Left lung (tissue), 14 donors: ENCODE measurements at places on chromosomes 3 and 15. TPM values are rescaled to one million over a fixed set of nuclear protein-coding genes. Genes with fewer than 3 reads are reported as not detected.

The CD200 gene
- 6.6 TPM for total RNA-seq

The GABRR3 gene
- total RNA-seq: not detected

The CELSR3 gene
- 0.93 TPM for total RNA-seq

The PIGZ gene
- 6.3 TPM for total RNA-seq

The MYRIP gene
- total RNA-seq: 0.87 TPM

The PTX3 gene
- 5.6 TPM for total RNA-seq

The TM6SF1 gene
- total RNA-seq: 13.0 TPM

The FES gene
- total RNA-seq: 37.6 TPM

The C3orf18 gene
- total RNA-seq: 6.6 TPM

The GLDN gene
- total RNA-seq: 20.5 TPM

The SLC22A13 gene
- total RNA-seq: 0.68 TPM

DNA sequence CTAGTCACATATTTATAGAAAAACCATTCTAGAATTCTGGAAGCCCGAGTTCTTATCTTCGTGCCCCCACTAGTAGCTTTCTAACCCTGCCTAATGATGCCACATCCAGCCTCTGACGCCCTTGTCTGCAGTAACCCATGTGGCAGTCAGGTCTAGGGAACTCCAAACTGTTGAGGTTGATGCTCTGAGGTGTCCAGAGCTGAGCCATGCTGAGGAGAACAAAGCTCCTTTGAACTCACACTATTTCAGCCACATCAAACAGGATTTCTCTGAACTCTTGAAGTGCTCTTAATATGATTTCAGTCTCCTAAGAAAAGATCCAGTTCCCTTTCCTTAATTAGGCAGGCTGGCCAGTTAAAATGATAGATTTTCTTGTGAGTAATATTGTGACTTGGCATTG, 150.5 kb upstream of the ST8SIA2 start:
- H3K4me3 ChIP-seq: no peak overlapping the region
- DNase-seq: no peak
- no peak overlapping the region for H3K27ac ChIP-seq
- no peaks in the 10 kb centered on the region for H3K4me1 ChIP-seq

DNA sequence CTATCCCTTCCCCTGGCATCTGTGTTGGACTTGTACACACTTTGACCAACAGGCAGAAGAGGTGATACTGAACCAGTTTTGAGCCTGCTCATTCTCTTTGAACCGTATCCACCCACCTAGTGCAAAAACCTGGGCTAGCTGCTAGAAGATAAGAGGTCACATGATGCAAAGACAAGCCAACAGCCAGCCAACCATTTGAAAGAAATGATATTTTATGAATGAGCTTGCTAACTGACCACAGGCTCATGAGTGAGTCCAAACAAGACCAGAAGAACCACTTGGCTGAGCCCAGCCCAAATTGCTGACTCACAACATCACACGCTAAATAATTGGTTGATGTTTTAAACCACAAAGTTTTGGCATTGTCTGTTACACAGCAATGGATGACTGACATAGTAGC, 74.0 kb upstream of the CTNNB1 start:
- no peak for DNase-seq
- no peaks in the 10 kb centered on the region for H3K27me3 ChIP-seq
- H3K4me1 ChIP-seq: no peaks in the 10 kb centered on the region
- no peak overlapping the region for H3K4me3 ChIP-seq
- H3K27ac ChIP-seq: no peak overlapping the region

- no peaks in the 10 kb centered on the region for H3K4me1 ChIP-seq
- no peak for DNase-seq
- no peaks in the 10 kb centered on the region for H3K36me3 ChIP-seq
These were observed 18.3 kb upstream of the VGLL3 start for GRCh38 chr3:87009271-87009670.

DNA sequence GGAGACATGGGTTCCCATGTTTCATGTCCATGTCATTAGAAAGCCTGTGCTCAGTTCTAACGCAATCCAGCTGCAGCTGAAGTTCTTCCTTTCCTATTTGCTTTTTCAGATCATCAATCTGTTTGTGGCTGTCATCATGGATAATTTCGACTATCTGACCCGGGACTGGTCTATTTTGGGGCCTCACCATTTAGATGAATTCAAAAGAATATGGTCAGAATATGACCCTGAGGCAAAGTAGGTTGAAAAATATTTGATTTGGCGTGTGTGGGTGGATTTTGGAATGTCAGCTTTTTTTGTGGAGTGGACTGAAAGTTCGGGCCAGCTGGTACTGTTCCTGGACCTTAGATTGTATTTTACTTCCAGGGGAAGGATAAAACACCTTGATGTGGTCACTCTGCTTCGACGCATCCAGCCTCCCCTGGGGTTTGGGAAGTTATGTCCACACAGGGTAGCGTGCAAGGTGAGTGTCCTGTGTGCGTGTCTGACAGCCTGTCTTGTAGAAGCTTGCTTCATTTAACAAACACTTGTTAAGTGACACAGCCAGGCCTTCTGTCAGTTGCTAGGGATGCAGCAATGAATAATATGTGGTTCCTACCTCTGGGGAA, 69.6 kb downstream of the CHDH start:
- no peak overlapping the region for H3K27ac ChIP-seq
- H3K36me3 ChIP-seq: no peaks in the 10 kb centered on the region
- H3K4me3 ChIP-seq: no peak overlapping the region
- DNase-seq: no peak
- no peaks in the 10 kb centered on the region for H3K27me3 ChIP-seq
- H3K4me1 ChIP-seq: peaks cover 4% of the 10 kb centered on the region

- H3K4me3 ChIP-seq: no peak overlapping the region
- H3K27me3 ChIP-seq: no peaks in the 10 kb centered on the region
- no peak for DNase-seq
These were observed 18.1 kb upstream of the TP63 start for GRCh38 chr3:189613122-189613521.

- no peak overlapping the region for H3K4me3 ChIP-seq
- H3K36me3 ChIP-seq: no peaks in the 10 kb centered on the region
- no peak overlapping the region for H3K27ac ChIP-seq
- no peaks in the 10 kb centered on the region for H3K27me3 ChIP-seq
- no peaks in the 10 kb centered on the region for H3K4me1 ChIP-seq
- no peak for DNase-seq
These were observed 43.4 kb upstream of the PRTG start for GRCh38 chr15:55786341-55786740.

- H3K27me3 ChIP-seq: no peaks in the 10 kb centered on the region
- no peak overlapping the region for H3K27ac ChIP-seq
- DNase-seq: no peak
These were observed 156.7 kb upstream of the ATP11B start for GRCh38 chr3:182636646-182637045.

- H3K27me3 ChIP-seq: no peaks in the 10 kb centered on the region
- H3K36me3 ChIP-seq: no peaks in the 10 kb centered on the region
- DNase-seq: no peak
- H3K4me3 ChIP-seq: no peak overlapping the region
- no peaks in the 10 kb centered on the region for H3K4me1 ChIP-seq
- H3K27ac ChIP-seq: no peak overlapping the region
These were observed 537.8 kb upstream of the DPPA4 start for GRCh38 chr3:109874896-109875708.

- H3K4me3 ChIP-seq: no peak overlapping the region
- DNase-seq: no peak
- no peaks in the 10 kb centered on the region for H3K27me3 ChIP-seq
- no peak overlapping the region for H3K27ac ChIP-seq
- peaks cover 5% of the 10 kb centered on the region for H3K36me3 ChIP-seq
- H3K4me1 ChIP-seq: peaks cover 24% of the 10 kb centered on the region
These were observed 30.2 kb downstream of the NCK1 start for GRCh38 chr3:136891934-136892855.

GRCh38 chr3:52245322-52246263, at the start of gene PPM1M:
Gene PPM1M, plus strand, starts transcription at chr3:52245759. Its CDS starts 66 bp downstream, at chr3:52245825.
- peak within 1 kb of the TSS; percentile 66 for H3K4me3 ChIP-seq
- H3K4me1 ChIP-seq: peaks cover 70% of the 10 kb centered on the region
- peak; percentile 59 for DNase-seq
- H3K36me3 ChIP-seq: peaks cover 29% of the 10 kb centered on the region
- H3K27ac ChIP-seq: peak within 1 kb of the TSS; percentile 86

- H3K4me1 ChIP-seq: no peaks in the 10 kb centered on the region
- H3K27ac ChIP-seq: no peak overlapping the region
- H3K4me3 ChIP-seq: no peak overlapping the region
- DNase-seq: no peak
- no peaks in the 10 kb centered on the region for H3K27me3 ChIP-seq
- no peaks in the 10 kb centered on the region for H3K36me3 ChIP-seq
These were observed 498.2 kb downstream of the PYDC2 start for GRCh38 chr3:191958980-191959671.

DNA sequence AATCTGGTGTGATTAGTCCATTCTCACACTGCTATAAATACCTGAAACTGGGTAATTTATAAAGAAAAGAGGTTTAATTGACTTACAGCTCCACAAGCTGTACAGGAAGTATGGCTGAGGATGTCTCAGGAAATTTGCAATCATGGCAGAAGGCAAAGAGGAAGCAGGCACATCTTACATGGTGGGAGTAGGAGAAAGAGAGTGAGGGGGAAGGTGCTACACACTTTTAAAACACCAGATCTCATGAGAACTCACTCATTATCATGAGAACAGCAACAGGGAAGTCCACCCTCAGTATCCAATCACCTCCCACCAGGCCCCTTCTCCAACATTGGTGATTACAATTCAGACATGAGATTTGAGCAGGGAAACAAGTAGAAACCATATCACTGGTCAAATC, 24.0 kb upstream of the ACP3 start:
- peak overlapping the region; percentile 3 for H3K27ac ChIP-seq
- H3K4me1 ChIP-seq: no peaks in the 10 kb centered on the region
- DNase-seq: no peak
- no peak overlapping the region for H3K4me3 ChIP-seq
- H3K27me3 ChIP-seq: no peaks in the 10 kb centered on the region

DNA sequence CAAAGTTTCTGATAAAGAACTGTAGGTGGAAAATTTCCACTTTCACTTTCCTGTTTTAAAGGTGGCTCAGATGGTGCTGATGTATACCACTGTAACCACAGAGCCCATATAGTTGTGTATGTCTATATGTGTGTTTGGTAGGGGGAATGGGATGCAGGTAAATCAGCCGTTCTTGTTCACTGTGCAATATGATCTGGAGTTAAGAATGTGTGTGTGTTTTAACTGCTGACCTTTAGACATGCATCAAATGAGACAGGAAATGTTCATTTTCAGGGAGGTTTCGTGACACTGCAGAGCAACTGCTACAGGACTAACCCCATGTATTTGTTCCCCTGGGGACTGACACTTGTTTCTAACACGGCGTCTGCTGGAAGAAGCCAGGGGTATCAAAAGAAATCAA, 180.5 kb downstream of the TAFA4 start:
- no peak overlapping the region for H3K27ac ChIP-seq
- H3K27me3 ChIP-seq: no peaks in the 10 kb centered on the region
- no peak overlapping the region for H3K4me3 ChIP-seq
- no peak for DNase-seq
- no peaks in the 10 kb centered on the region for H3K36me3 ChIP-seq

GRCh38 chr15:32668942-32669341, 27.4 kb downstream of the SCG5 start:
- H3K27me3 ChIP-seq: no peaks in the 10 kb centered on the region
- DNase-seq: no peak
- no peak overlapping the region for H3K4me3 ChIP-seq
- no peaks in the 10 kb centered on the region for H3K4me1 ChIP-seq

DNA sequence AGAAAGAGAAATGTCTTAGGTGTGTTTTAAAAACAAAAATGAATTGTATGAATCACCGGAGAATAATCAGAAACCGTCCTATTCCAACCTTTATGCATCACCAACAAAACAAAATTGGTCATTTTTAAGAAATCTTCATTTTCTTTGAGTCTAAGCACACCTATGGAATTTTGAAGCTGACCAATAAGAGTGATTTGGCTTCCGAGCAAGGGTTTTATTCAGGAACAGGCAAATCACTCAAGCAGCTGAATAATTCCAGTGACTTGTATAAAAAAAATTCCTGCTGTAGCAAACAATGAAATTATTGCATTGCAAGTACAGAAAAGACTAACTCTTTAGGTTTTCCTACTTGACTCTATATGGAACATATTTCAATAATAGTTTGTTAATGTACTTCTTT, 83.8 kb upstream of the FNDC3B start:
- no peaks in the 10 kb centered on the region for H3K27me3 ChIP-seq
- no peak for DNase-seq
- H3K36me3 ChIP-seq: no peaks in the 10 kb centered on the region

- no peak overlapping the region for H3K27ac ChIP-seq
- DNase-seq: no peak
- peaks cover 5% of the 10 kb centered on the region for H3K36me3 ChIP-seq
- peaks cover 12% of the 10 kb centered on the region for H3K4me1 ChIP-seq
- H3K27me3 ChIP-seq: no peaks in the 10 kb centered on the region
- no peak overlapping the region for H3K4me3 ChIP-seq
These were observed 23.8 kb downstream of the SEC62 start for GRCh38 chr3:169990431-169990830.

DNA sequence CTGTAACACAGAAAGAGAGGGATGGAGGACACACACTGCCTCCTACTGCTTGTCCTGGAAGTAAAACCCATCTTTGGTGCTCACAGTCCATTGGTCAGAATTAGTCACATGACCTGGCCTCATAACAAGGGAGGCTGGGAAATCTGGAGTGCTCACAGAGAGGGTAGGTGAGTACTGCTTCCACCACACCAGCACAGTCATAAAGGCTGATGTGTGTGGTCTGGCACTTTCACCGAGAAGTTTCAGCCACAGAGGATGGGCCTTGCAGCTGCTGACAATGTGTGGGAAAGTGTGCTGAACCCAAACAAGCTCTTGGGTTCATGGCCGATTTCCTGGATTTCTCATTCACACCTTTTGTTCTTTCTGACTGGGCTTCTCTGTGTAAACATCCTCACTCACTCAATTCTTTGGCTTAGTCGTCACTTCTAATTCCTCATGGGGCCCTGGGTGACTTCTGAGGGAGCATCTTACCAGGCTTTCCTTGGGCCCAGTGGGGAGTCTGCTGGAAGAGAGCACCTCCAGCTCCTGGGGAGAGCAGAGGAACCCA, 100.7 kb downstream of the ASB7 start:
- H3K4me1 ChIP-seq: no peaks in the 10 kb centered on the region
- no peak overlapping the region for H3K4me3 ChIP-seq
- H3K27ac ChIP-seq: no peak overlapping the region

DNA sequence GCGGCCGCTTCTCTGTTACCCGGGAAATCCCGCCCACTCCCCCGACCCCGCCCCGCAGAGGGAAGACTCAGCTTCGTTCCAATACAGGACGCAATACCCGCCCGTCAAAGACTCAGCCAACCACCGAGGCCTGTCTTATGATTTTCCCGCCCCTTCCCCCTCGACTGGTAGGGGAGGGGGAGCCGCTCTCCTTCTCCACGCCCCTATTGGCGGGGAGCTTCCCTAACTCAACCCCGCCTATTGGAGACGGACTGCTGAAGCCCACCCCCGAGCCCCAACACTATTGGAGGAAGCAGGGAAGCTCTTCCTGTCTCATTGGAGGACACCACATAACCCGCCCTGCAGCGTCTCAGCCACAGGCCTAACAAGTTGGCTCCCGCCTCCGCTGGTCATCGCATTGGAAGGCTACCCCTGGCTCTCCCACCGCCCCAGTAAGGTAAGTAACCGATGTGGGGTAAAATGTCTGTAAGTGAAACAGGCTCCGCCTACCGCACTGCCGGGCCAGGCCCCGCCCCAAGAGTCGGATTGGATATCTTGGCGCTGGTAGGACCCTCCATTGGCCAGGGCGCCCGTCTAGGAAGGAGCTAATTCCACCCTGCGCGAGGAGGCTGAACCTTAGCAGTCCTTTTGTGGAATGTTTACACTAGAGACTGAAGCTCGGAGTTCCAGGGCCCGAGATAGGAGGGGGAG, at the start of gene SIN3A:
TSS of gene SIN3A (minus strand) at position 17 of the 690 bp plus-strand sequence. CDS start 21,315 bp downstream, outside the sequence.
- peak within 1 kb of the TSS; percentile 92 for H3K4me3 ChIP-seq
- H3K27me3 ChIP-seq: no peaks in the 10 kb centered on the region
- H3K27ac ChIP-seq: peak within 1 kb of the TSS; percentile 91

- H3K4me1 ChIP-seq: no peaks in the 10 kb centered on the region
- no peak for DNase-seq
- no peak overlapping the region for H3K27ac ChIP-seq
- no peaks in the 10 kb centered on the region for H3K27me3 ChIP-seq
These were observed 257.0 kb upstream of the RGMA start for GRCh38 chr15:93345981-93346380.
